ENCODE measurements at places on chromosomes 1 and 21.

DNA sequence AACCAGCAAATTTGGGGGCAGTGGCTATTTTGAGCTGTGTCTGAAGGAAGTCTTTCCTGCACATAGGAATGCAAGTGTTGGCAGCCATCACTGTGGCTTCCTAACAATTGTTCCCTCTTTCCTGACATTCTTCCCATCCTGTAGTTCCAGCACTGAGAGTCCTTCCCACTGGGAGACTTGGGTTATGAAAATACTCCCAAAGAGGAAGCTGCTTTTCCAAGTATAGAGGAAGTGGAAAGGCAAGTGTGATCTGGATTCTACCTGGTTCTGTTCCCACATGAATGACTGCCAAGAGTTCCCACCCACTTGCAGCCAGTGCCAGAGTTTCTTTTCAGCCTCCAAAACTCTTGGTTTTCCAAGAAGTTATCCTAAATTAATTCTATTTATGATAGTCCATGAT lies 98.5 kb upstream of the CD53 start:
- DNase-seq = no peak

GRCh38 chr1:113904293-113904673 lies 316 bp downstream of the AP4B1 start:
- DNase-seq = no peak

DNA sequence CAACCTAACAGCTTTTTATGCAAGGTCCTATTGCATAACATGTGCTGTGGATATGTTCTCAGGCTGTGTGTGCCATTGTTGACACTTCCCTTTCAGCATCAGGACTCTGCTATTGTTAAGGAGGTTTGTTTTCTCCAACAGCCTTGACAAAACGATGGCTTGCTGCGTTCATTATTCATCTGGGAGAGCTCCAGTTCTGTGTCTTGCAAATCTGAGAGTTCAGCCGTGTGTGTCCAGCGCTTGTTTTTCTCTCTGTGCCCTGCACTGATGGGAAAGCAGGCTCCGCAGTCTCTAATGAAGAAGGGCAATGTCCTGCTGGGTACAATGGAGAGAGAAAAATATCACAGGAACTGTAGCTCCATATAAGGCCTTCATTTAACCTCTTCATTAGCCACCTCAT lies 63.7 kb downstream of the CLDN17 start:
- no peak for DNase-seq

DNA sequence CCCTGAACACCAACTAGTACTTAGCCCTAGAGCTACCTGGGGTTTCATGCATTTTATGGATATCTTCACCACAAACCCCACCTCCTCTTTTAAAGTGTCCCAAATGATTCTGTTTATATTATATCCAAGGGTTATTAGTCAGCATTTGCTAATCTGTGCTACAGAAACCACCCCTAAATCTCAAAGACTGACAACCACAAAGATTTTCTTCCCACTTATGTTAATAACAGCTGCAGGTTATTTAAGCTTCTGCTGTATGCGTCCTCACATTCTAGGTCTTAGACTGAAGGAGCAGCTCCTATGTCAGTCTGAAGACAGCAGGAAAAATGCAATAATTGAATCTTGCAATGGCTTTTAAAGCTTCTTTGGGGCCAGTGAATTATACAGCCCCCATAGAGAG lies 11.2 kb upstream of the PHC2 start:
- no peak for DNase-seq

DNA sequence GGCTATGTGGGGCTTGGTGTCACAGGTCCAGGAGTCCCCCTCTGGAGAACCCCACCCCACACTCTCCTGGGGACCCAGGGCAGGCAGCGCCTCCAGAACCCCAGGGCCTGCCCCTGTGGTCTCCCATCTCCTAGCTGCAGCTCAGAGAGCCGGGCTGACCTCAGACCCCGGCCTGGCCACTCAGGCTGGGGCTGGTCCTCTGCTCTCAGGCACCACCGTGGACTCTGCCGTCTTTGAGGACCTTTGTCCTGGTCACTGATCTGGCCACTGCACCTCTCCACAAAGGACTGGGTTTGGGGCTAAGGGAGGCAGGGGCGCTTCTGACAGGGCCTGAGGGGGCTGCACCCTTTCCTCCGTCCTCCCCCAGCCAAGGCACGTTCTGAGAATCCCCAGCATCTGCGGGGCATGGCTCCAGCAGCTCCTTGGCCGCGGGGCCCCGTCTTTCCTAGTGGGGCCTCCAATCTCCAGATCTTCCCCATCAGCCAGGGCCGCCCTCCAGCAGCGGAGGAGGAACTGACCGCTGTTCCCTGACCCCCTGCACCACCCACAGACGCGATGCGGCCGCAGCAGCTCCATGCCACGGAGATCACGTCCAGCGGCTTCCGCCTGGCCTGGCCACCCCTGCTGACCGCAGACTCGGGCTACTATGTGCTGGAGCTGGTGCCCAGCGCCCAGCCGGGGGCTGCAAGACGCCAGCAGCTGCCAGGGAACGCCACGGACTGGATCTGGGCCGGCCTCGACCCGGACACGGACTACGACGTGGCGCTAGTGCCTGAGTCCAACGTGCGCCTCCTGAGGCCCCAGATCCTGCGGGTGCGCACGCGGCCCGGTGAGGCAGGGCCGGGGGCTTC lies 3.3 kb downstream of the VWA1 start:
- no peak for DNase-seq

- DNase-seq = no peak
Observed at GRCh38 chr1:25641931-25642573, 25.5 kb downstream of the MAN1C1 start.

DNA sequence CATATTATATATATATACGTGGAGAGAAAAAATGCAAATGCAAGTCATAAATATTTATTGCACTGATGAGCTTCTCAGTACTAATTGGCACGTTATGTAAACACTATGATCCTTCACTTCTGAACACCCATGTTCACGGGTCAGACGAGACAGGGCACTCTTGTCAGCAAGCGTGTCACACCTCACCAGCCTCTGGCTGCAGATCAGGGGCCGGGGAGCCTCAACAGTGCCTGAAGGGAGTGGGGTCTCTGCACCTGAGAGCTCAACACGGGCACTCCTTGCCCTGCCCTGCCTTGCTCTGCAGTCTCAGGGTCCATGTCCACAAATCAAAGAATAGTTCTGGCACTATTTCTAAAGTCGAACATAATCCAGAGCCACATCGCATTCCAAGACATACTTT lies 409 bp upstream of the HIVEP3 start:
- DNase-seq = no peak

DNA sequence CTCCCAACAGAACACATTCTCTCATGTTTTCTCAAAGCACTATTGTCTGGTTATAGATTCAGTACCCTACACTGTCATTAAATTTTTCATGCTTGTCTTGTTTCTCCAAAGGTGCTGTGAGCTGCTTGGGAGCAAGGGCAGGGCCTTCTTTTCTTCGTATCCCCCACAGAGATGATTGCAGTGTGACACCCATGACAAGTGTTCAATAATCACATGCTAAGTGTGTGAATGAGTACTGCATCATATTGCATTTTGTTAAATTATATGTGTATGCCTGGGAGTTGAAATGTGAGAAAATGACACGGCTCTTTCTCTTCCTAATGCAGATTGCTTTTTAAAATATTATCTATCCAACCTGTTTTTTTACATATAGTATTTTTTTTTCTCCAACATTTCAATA lies 57.3 kb upstream of the MAGI3 start:
- no peak for DNase-seq

- DNase-seq = no peak
Observed at GRCh38 chr1:225427235-225428067, at the start of gene LBR. TSS of gene LBR (minus strand) at chr1:225428038. CDS start at chr1:225424075, 3,963 bp downstream.

GRCh38 chr1:156618853-156619581 lies at the start of gene HAPLN2:
TSS of gene HAPLN2 (plus strand) at chr1:156619415. CDS start at chr1:156623491, 4,076 bp downstream.
- DNase-seq = peak; percentile 6

GRCh38 chr1:165290148-165290547 lies 66.4 kb downstream of the LMX1A start:
- DNase-seq = no peak

- no peak for DNase-seq
Observed at GRCh38 chr1:236845830-236846229, 50.7 kb downstream of the MTR start.

DNA sequence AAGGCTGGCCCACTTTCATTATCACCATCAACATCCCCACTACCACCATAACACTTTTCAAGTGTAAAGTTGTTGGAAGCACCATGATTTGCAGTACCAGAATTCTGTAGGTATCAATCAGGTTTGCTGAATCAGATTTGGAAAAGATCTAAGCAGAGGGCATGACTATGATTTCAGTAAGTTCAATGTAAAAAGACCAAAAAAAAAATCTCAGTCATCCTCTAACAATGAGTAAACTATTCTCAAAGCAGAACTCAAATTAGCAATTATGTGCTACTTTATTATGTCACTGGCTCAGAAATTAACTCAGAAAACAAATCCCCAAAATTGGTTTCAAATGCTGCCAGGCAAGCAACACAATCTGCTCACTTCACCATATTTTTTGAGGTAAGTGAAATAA lies 187.8 kb upstream of the HP1BP3 start:
- no peak for DNase-seq

- DNase-seq = no peak
Observed at GRCh38 chr1:193762236-193762635, 575.8 kb upstream of the B3GALT2 start.

DNA sequence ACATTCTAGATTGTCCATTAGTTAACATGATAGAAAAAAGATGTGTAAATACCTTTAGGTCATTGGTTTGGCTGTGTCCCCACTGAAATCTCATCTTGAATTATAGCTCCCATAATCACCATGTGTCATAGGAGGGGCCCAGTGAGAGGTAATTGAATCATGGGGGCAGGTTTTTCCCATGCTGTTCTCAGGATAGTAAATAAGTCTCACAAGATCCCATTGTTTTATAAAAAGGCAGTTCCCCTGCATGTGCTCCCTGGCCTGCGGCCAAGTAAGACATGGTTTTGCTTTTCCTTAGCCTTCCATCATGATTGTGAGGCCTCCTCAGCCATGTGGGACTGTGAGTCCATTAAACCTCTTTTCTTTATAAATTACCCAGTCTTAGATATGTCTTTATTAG lies 32.5 kb upstream of the SLC44A5 start:
- no peak for DNase-seq

DNA sequence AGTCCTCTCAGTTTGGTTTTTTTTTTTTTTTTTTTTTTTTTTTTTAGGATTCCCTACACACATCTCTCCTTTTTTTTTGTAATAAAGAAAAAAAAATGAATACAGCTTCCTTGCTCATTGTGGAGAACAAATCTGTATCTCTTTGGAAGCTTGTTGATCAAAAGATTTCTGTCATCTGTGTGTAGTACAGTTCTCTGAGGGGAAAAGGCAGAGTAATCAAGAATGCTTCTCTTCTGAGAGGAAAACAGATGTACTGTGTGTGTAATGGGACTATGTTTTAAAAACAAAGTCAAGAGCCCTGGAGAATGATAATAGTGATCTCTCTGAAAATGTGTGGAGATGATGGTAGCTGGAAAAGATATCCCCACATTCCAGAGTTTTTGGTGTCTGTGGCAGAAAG lies 16.5 kb upstream of the ROR1 start:
- no peak for DNase-seq

GRCh38 chr1:188269956-188270355 lies 1441.2 kb downstream of the PLA2G4A start:
- no peak for DNase-seq

GRCh38 chr1:151993734-151994496 lies at the start of gene S100A10:
TSS of gene S100A10 (minus strand) at chr1:151993859. CDS start at chr1:151986230, 7,629 bp downstream.
- DNase-seq = peak; percentile 16

DNA sequence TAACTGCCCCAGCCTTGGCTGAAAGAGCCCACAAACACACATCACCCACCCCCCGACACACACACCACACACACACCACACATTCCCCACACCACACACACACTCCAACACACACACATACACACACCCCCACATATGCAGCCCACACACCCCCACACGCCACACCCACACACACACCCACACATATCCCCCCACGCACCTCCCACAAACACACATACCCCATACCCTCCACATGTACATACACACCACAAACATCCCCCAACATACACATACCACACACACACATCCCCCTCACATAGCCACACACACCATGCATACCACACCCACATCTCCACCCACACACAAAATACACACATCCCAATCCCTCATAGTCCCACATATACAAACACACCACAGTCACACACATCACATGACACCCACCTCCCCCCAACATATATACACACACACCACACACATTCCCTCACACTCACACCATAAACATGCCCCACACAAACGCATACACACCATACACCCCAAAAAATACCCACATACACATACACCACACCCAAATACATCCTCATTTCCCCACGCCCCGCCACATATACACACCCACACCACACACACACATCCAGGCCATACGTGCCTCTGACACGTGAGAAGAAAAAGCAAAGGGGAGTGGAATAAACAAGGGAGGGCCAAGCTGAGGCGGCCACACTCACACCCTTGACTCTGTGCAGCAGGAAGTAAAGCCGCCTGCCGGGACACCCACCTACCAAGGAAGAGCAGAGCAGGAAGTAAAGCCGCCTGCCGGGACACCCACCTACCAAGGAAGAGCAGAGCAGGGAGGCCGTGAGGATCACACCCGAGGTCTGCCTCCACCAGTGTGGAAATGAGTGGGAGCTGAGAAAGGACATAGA lies 53.7 kb downstream of the HSF2BP start:
- DNase-seq = no peak

DNA sequence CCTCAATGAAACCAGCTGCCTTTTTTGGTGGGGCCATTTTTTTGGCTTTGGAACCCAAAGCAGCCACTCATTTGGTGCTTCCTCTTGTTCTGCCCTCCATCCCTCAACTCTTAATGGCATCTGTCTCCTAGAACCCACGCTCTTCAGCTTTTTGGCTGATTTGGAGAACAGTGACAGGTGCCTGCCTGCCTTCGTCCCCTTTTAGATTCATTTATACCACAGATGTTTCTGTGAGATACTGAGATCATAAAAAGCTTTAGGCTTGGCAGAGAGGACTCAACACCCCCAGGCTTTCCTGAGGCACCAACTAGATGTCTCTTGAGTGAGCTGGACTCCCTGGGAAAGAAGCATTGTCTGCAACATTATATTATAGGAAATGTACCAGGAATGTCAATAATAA lies 20.4 kb upstream of the YTHDF2 start:
- DNase-seq = no peak

Data from activated naive CD4-positive, alpha-beta T cell (primary cell).